ENCODE measurements at places on chromosomes 3 and 15.

GRCh38 chr3:129031476-129032215, 28.9 kb upstream of the GP9 start:
- no peak for DNase-seq

DNA sequence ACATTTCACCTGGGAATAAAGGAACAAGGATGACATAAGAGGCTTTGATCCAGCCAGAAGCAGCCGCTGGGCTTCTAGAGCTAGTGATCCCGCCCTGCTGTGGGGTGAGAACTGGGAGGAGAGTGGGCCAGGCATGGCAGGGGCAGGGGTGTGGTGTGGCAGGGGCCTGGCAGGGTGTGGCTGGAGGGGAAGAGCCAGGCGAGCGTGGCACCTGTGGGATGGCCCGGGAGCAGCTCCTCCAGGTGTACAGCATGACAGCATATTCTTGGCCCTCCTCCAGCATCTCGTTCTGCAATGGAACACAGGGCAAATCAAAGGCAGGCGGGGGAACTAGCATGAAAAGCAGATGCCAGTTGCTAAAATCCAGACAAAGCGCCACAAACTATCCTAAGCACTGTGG, 35.5 kb downstream of the CYFIP1 start:
- DNase-seq = no peak

GRCh38 chr3:171307046-171307585, 153.1 kb downstream of the TNIK start:
- DNase-seq = no peak

DNA sequence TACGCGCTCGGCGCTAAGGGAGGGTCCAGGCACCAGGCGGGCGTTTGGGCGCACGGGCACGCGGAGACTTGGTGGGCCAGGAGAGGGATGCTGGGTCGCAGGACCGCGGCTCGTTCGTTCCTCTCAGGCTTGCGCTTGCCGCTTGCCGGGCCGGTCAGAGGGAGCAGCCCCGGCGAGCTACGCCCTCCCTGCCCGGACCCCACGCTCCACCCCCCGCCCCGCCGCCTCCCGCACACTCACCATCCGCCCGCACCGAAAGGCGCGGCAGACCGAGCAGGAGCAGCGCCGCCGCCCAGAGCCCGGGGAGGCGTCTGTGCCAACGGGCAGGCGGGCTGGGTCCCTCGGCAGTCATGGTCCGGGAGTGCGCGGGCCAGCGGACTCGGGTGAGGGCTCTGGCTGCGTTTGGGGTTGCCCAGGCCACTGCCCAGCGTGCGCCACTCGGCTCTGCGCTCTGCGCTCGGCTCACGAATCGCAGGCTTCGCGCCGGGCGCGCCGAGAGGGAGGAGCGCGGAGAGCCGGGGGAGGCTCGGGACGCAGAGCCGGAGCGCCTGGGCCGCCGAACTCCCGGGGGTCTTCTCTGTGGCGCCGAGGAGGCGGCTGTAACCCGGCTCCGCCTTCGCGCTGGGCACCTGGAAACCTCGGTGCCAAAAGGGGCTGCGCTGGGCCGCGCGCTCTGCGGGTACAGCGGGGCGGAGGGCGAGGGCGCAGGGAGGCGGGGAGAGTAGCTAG, at the start of gene SUSD5:
Gene SUSD5, minus strand, starts transcription at position 365 of the 729 bp plus-strand sequence. Its CDS starts 13 bp downstream, at position 352.
- no peak for DNase-seq

DNA sequence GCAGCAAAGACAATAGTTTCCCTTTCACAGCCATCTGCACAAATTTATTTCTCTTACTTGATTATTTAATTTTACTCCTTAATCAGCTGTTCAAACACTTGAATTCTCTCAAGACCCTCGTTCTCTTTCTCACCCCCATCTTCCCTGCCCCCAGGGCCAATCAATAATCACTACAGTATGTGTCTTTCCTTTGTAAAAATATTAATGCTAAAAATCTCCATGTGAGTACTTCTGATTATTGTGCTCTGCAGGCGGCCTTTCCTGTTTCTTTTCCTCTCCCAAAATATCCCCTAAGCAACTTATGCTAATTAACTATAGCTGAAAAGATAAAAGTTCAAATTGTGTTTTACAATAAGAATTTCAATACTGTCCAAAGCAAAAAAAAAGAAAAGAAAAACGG, 617.0 kb upstream of the CBLB start:
- no peak for DNase-seq

DNA sequence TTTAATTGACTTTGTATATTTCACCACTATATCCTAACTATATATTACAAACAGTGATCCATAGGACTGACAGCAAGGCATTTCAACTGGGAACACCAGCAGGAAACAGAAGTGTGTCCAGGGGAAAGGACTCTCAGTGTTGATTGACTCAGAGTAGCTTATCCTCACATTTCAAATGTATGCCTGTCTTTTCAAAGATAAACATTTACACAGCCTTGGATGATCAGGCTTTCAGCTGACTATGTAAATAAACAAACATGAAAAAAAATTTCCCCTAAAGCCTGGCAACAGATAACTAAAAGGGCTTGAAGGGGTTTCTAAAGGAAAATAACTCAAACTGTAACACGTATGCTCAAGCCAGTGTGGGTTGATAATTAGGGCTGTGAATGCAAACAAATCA, 321.8 kb downstream of the TBC1D5 start:
- DNase-seq = no peak

DNA sequence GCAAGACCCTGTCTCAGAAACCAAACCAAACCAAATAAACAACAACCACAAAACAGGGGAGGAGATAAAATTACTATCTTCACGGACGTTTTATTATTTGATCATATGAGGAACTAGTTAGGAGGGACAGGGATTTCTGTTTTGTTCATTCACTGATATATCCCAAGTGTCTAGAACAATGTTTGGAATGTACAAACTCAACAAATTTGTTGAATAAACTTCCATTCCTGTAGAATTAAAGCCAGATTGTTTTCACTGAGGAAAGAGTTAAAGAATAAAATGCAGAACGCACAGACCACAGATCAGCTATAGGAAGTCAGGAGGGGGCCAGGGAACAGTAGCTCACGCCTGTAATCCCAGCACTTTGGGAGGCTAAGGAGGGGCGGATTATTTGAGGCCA, 6.5 kb upstream of the STRC start:
- no peak for DNase-seq

Data from stimulated activated CD4-positive, alpha-beta T cell treated with anti-CD3 and anti-CD28 coated beads, TNF-alpha, amount 100 ng/mL, for 24 hours (primary cell).